Tibial artery (tissue), 4 donors: ENCODE measurements at places on chromosomes 4 and X.

GRCh38 chr4:145609481-145610427, 9.4 kb upstream of the MMAA start:
- DNase-seq, result no peak

- DNase-seq, result no peak
Measured at GRCh38 chr4:73520821-73521220, 39.3 kb downstream of the AFM start.

DNA sequence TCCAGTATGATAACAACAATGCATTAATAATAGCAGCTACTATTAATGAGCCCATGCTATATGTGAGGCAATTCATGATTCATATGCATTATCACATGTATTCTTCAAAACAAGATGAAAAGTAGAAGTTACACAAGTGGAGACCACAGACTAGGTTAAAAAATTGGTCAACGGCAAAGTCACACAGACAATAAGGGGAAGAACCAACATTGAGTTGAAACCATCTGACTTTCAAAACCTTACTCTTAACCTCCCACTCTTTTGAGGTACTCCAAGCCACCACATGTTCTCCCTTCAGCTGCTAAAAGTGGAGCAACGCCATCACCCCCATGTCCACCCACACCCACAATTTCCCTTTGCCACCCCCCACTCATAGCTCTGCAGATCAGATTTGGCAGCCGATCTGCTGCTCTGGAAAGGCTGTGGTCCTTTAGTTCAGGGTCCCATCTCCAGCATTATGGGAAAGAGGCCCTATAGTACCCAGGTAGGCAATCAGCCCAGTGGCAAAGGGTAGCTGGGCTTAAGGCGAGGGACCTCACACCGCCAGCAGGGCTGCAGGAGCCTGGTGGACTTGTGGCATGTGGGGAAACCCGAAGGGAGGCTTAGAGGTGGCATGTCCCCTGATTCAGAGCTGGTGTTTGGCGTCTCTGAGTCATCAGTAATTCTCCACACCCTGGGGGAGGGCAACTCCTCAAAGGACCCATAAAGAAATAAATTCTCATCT, 33.5 kb upstream of the CYBB start:
- no peak for DNase-seq

- DNase-seq, result peak; percentile 70
Measured at GRCh38 chrX:49291615-49292337, 11.7 kb upstream of the GAGE10 start.

DNA sequence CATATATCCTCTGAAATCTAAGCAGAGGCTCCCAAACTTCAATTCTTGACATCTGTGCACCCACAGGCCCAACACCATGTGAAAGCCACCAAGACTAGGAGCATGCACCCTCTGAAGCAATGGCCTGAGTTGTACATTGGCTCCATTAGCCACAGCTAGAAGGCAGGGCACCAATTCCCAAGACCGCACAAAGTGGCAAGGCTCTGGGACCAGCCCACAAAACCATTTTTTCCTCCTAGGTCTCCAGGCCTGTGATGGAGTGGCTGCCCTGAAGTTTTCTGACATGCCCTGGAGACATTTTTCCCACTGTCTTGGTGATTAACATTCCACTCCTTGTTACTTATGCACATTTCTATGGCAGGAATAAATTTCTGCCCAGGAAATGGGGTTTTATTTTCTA, 232.2 kb upstream of the GRID2 start:
- DNase-seq, result no peak

- no peak for DNase-seq
Measured at GRCh38 chrX:117120700-117121099, 657.9 kb upstream of the CT83 start.

GRCh38 chrX:76076124-76076523, 96.7 kb upstream of the PBDC1 start:
- no peak for DNase-seq

DNA sequence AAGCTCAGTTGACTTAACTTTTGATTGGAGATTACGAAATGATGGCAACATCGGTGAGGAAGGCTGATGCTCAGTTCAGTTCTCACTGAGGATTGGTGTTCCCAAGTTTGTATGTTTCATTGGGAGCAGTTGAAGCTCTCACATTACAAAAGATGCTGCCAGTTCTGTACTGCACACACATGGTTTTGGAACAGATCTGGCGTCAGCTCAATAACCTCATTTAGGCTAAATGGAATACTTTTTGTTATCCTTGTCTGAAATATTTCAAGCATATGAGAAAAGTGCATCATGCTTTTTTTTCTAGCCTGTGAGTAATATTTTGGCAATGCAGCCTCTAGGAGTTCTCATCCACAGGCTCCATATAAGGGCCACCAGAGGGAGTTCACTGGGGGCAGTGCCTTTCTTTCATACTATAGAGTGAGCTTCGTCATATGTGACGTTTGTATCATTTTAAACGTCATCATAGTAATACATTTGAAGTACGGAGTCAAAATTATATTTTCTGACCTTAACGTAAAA, 4.1 kb downstream of the ENPEP start:
- DNase-seq, result no peak

DNA sequence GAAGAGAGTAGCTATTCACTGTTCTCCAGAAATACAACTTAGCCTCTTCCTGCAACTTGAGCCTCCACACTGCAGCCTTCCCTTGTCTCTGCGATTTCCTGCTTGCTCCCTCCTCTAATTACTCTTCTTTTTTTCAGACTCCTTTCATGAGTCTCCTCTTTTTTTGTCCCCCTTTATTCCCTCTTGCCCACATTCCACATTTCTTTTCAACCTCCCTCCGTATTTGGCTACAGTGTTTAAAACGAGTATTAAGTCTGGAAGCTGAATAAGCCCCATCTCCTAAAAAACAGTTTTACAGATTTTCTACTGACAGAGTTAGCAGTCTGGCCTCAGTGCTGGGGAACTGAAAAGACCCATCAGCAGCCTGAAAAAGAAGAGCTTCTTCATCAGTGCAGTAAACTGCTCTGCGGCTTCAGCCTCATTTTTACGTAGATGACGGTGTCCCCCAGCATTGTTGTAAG, 141.5 kb downstream of the TENM3 start:
- DNase-seq, result no peak

- peak; percentile 77 for DNase-seq
Measured at GRCh38 chr4:168631241-168632162, 134.7 kb downstream of the PALLD start.

DNA sequence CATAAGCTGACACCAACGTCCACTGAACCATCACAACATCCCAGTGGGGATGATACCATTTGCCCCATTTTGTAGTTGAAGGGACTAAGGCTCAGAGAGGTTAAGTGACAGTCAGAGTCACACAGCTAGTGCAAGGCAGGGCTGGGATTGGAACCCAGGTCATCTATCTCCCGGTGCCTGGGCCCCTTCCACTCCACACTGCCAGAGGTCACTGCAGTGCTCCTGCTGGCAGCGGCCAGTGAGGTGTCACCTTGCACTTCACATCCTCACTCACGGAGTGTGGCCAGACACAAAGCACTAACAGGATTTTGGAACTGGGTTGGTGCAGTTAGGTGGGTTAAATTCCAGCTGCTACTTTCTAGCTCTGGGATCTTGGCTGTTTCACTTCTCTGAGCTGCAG, 118.7 kb downstream of the ENPP6 start:
- no peak for DNase-seq

DNA sequence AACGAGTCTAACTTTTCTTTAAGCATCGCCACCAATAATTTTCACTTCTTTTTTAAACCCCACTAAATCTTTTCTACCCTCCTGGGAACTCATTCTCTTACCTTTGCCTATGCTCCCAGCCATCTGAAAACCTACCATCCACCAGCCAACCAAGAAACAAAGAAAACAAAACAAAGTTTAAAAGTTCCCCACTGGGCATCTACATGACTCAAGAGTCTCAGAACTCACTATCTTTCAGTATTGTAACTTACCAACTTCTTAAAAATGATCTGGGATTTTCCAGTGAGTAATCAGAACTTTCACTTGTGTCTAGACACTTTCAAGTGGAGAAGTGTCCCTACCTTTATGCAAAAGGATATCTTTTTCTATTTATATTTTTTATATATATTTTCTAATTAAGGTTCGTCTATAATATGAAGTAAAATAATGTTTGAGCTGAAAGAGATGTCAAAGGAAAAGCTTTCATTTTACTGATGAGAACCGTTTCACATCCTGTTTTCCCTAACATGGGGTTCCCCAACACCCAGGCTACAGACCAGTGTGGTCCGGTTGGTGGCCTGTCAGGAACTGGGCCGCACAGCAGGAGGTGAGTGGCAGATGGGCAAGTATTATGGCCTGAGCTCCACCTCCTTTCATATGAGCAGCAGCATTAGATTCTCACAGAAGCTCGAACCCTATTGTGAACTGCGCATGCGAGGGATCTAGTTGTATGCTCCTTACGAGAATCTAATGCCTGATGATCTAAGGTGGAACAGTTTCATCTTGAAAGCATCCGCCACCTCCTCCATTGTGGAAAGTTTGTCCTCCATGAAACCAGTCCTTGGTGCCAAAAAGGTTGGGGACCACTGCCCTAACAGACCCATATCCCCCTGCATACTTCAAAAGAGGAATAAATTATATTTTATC, 9.8 kb upstream of the TIGD2 start:
- no peak for DNase-seq

DNA sequence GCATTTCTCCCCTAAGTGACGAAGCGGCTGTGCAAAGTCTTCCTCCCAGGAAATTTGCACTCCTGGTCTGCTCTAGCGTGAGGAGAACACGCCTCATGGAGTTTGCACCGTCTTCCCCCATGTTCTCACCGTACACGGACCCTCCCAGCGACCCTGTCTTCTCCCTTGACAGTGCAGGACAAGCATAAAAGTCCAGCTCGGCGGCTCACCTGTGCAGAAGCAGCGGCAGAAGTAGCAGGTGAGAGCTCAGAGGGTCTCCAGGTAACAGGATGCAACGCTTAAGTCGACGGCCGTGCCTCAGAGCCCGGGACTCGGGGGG, 314 bp downstream of the P2RY8 start:
- no peak for DNase-seq

GRCh38 chrX:72368796-72369195, 63.1 kb upstream of the CITED1 start:
- no peak for DNase-seq

DNA sequence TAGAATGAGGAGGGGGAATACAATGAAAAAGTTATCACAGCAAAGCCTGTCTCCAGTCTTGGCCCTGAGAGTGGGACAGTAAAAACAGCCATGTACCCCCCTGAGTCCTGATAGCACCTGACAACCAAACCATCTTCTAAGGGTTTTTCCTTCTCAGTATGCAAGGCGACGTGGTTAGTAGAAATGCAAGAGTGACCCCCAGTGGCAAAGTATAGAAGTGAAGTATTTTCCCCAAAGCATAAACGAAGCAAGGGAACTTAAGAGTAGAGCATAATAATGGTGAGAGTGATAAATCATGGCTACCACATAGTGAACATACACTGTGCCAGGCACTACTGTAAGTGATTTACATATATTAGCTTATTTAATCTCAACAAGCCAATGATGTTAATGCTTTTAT, 52.8 kb downstream of the FAM47C start:
- no peak for DNase-seq

DNA sequence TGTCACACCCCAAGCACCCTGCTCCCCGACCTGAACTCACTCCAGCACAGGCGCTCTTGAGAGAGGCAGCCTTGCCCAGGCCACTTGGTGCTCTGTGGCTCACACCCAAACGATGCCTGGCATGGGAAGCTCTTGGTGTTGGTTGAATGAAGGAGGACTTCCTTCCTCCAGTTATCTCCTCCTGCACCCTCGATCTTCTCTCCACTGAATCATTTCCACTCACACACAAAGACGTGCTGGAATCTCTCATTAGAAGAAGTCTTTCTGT, 90.5 kb upstream of the TRIM2 start:
- no peak for DNase-seq

DNA sequence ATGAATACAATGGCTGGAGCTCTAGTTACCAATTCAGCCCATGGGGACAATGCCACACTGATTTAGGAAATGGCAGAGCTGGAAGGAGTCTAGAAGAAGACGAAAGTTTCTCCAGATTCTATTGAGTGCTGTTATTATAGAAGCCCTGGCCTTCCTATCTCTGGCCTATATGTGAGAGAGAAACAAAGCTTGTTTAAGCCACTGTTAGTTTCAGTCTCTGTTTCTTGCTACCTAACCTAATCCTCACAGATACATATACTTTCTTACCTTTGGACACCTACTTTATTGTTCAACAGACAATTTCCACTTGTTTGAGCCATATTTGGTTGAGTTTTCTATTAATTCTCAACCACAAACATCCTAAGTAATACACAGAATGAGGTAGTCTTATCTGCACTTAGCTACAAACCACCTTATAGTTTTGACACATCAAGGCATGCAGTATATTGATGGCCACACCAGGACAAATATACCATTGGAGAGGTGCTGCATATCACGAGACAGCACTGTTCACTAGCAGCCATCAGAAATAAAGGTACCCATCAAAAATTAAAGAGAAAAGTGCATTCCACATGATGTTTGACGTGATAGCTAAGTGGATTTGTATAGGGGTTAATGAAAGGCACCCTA, 190.2 kb downstream of the SMIM20 start:
- no peak for DNase-seq

DNA sequence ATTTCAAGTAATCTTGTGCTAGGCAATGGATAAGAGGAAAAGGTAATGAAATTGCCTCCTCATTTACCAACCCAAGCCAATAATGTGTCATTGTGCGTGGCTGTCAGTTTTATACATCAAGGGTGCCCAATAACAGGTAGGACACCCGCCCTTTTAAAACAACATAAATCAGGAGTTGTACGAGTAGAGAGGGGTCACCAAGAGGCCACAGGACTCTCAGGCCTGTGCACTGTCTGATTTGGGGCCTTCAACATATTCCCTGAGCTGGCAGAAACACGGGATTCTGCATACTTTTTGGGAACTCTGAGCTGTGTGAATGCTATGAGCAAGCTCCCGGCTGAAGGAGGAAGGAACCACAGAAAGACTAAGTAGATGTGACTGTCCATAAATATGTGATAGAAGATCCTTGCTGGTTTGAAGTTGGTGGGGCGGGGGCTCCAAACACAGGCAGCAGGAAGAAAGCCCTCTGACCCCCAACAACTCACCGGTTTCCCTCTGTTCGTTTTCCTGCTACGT, 82.7 kb upstream of the MAML3 start:
- DNase-seq, result no peak

- DNase-seq, result no peak
Measured at GRCh38 chrX:75957107-75957610, 172.1 kb upstream of the MAGEE2 start.

- DNase-seq, result no peak
Measured at GRCh38 chrX:76617020-76617419, 189.5 kb downstream of the MAGEE1 start.

- peak; percentile 43 for DNase-seq
Measured at GRCh38 chrX:77431227-77431626, 16.0 kb upstream of the FGF16 start.

GRCh38 chrX:127571834-127572233, 480.4 kb downstream of the ACTRT1 start:
- no peak for DNase-seq

DNA sequence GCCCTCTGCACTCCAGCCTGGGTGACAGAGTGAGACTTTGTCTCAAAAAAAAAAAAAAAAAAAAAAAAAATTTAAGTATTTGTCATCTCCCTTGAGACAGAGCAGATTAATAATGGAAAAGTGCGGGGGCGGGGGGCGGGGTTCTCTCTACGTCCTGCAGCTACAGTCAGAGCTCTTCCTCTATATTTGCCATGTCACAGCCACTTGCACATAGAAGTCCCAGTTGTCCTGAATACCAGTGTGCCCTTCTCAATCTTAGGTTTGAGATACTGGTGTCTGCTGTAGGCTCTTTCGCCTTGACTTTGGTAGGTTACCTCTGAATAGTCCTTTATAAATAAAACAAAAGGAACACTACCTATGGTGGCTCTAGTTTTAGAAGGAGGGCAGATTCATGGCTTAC, 237.8 kb upstream of the PGRMC2 start:
- DNase-seq, result no peak

GRCh38 chr4:129087516-129087915, 5.8 kb downstream of the SCLT1 start:
- DNase-seq, result no peak
